NCI-H1105 (cell line): ENCODE measurements at places on chromosomes 7 and 10.
A peak's percentile ranks its signal among the peaks of the same experiment; 100 is the strongest.

DNA sequence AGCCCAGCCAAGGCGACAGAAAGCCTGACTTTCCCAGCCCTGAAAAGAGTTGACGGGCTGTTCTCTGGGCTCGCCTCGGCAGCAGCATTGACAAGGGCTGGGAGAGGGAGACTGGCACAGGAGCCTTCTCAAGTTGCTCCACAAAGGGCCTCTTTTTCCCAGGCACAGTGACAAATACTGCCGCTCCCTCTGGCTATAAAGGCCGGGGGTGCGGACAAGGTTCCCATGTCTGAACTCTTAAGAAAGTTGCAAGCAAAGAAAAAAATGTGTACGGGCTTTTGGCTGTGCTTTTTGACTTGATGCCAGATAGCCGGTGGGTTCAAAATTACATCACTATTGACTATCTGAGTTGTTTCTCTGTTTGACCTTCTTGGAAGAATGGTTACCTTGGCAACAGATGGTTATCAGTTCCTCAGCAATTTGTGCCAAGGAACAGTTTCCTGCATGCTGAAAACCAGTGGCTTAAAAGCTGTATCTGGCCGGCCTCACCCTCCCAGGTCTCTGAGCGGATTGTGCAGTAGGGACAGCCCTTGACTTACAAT is 115.9 kb upstream of the EEPD1 start:
- peak; percentile 3 for DNase-seq

- no peak for DNase-seq
These were observed 21.8 kb downstream of the CDK1 start for GRCh38 chr10:60799971-60800650.

DNA sequence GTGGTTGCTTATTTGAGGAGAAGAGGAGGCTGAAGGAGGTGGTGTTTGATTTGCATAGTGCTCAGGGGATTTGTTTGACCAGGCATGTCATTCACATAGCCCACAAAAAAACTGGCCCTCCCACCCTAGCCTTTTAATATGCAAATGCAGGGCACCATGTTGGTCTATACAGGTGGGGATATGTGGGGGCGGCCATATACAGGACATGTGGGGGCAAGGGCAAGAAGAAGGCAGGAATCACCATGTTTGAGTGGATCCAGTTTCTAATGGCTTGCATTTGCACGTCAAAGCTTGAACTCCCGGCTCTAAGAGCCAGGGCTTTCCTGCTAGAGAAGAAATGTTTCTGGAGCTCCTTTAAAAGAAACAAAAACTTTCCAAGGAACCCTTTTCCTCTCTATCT is 541.0 kb downstream of the ZWINT start:
- DNase-seq: no peak

GRCh38 chr10:16195178-16195769 is 241.5 kb upstream of the PTER start:
- no peak for DNase-seq

GRCh38 chr10:83562381-83562780 is 576.9 kb upstream of the GHITM start:
- DNase-seq: no peak

GRCh38 chr10:7580520-7580919 is 86.2 kb downstream of the ITIH5 start:
- no peak for DNase-seq
